ENCODE measurements at places on chromosomes 6 and 20. TPM values are rescaled to one million over a fixed set of nuclear protein-coding genes. Genes with fewer than 3 reads are reported as not detected.

NHSL1 gene
- 0.85 TPM for total RNA-seq

CAPN11 gene
- total RNA-seq = 3.5 TPM

DNA sequence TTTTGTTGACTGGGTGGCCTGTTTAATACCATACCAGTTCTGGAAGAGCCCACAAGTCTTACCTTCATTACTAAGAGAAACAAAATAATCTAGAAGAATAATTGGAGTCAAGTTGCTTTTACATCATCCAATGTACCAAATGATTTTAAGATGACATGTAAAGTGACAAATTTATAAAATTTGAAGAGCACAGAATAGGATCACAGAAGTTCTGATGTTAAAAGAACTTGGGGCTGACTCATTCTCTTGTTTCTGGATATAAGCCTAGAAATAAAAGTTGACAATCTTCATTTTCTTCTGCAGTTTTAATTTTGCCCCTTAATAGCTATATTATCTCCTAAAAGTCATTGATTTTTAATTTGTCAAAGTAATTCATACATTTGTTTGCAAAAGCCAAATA, 317.5 kb upstream of the MARCKS start:
- H3K36me3 ChIP-seq = no peaks in the 10 kb centered on the region
- no peak overlapping the region for H3K4me3 ChIP-seq
- no peaks in the 10 kb centered on the region for H3K27me3 ChIP-seq
- H3K4me1 ChIP-seq = no peaks in the 10 kb centered on the region
- no peak overlapping the region for H3K27ac ChIP-seq

DNA sequence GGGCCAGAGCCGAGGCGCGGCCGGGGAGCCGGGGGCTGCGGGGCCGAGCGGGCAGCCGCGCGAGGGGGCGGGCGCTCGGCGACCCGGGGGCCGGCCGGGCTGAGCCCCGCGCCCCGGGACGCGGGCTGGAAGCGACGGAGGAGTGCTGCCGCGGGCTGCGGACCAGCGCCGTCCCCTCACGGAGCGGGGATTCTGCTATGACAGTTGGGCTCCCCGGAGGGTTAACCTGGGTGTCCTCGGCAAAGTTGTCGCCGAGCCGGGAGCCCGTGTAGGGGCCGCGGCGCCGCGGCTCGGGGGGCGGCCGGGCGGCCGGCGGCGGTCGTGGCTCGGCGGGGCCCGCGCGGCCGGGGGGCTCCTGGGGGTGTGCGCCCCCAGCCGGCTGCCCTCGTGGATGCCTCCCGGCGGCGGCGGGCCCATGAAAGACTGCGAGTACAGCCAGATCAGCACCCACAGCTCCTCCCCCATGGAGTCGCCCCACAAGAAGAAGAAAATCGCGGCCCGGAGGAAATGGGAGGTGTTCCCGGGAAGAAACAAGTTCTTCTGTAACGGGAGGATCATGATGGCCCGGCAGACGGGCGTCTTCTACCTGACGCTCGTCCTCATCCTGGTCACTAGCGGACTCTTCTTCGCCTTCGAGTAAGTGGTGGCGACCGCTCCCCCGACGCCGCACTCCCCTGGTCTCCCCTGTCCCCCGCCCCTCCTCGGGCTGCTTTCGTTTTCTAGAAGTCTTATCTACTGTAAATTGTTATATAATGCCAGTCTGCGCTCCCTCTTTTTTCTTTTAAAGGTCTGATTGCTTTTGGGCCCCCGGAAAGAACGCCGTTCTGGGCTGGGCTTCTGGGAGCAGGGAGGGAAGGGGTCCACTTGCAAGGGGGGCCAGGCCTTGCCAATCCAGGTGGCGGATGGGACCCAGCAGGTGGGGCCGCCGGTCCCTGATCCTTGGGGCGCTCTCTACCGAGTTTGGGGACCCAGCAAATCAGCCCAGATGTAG, 936 bp downstream of the ZDHHC14 start:
- no peak overlapping the region for H3K27ac ChIP-seq
- H3K27me3 ChIP-seq = peaks cover 3% of the 10 kb centered on the region
- peak overlapping the region; percentile 79 for H3K4me3 ChIP-seq
- H3K36me3 ChIP-seq = no peaks in the 10 kb centered on the region
- DNase-seq = peak; percentile 21
- peaks cover 13% of the 10 kb centered on the region for H3K4me1 ChIP-seq

- no peak overlapping the region for H3K4me3 ChIP-seq
- no peaks in the 10 kb centered on the region for H3K27me3 ChIP-seq
- H3K27ac ChIP-seq = peak overlapping the region; percentile 20
- no peaks in the 10 kb centered on the region for H3K4me1 ChIP-seq
Measured at GRCh38 chr20:10077081-10077471, 42.3 kb downstream of the ANKEF1 start.

DNA sequence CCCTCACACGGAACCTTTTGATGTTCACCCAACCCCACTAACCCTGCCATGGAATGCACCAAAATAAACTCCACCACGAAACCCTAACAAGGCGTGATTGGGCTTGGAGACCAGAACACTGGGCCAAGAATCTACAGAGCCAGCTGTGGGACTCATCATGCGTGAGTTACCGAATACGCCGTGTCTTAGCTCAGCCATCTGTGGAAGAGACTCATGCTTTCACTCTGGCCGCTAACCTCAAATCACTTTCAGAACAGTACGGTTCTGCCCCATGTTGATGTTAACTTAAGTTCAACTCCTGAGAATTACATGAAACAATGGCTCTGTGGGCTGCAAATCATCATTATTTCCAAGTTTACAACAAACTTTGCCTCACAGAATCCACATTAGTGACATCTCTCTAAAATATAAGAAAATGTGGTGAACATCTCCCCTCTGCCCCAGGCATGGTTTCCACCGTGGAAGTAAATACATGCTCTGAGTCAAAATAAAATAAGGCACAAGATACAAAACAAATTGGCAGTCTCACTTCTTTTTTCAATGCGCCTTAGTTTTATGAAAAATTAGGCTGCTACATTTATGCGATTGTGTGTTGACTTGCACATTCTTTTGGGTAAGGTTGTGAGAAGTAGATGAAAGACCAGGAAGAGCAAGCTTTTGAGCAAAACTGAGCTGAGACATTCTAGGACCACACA, 308.9 kb upstream of the EXOC2 start:
- H3K4me1 ChIP-seq = no peaks in the 10 kb centered on the region
- no peaks in the 10 kb centered on the region for H3K27me3 ChIP-seq
- no peak overlapping the region for H3K27ac ChIP-seq
- no peak overlapping the region for H3K4me3 ChIP-seq

GRCh38 chr20:56088375-56088774, 83.1 kb upstream of the CBLN4 start:
- no peak for DNase-seq
- no peaks in the 10 kb centered on the region for H3K4me1 ChIP-seq
- no peaks in the 10 kb centered on the region for H3K36me3 ChIP-seq
- H3K27ac ChIP-seq = no peak overlapping the region

Data from thymus (tissue), 14 donors.